ENCODE measurements at places on chromosomes 7 and 10.

DNA sequence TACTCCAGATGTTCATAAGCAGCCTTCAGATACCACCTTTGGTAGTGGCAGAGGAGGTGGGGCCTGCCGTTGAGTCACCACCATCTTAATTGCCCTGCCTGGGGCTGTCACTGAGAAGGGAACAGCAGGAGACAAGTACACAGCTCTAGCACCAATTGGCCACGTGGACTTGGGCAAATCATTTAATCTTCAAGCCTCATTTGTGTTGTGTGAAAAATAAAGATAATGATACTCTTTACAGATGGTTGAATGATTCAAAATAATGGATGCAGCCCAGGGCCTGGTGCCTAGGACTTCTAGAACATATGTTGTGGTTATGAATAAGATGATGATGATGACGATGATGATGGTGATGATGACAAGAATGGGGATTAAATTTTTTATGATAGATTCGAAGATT, 111.9 kb upstream of the ADAM12 start:
- DNase-seq: no peak

DNA sequence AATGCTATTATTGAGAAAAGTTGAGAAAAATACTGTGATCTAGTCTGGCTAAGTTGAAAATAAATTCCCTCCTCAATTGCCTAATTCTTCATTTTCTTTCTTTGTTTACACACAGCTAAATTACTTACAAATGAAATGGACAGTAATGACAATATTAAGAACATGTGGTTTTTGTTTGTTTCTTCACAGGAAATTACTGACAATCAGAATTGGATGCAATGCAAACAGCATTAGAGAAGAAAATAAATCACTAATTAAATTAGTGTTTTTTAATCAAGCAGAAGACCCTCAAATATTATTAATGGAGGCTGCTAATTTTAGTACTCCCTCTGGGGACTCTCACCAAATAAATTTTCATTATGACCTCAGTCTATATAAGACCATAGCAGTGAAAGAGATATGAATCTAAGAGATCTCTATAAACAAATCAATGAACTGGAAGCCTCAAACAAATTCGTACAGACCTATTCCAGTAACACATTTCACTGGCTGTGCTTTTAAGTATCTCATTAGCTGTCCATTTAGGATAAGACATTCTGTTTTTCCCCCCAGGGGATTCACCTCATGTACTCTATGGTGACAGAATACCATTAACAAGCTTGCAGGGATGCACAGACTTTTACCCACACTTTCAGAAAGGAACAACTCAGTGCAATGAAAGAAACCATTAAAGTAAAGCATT, 202.0 kb upstream of the DGKB start:
- no peak for DNase-seq

GRCh38 chr10:60985951-60986350, 42.0 kb upstream of the RHOBTB1 start:
- DNase-seq: no peak

GRCh38 chr10:48684792-48685623, at the start of gene WDFY4:
Gene WDFY4 (plus strand): TSS chr10:48684873. CDS start chr10:48709733, 24,860 bp downstream.
- DNase-seq: no peak

DNA sequence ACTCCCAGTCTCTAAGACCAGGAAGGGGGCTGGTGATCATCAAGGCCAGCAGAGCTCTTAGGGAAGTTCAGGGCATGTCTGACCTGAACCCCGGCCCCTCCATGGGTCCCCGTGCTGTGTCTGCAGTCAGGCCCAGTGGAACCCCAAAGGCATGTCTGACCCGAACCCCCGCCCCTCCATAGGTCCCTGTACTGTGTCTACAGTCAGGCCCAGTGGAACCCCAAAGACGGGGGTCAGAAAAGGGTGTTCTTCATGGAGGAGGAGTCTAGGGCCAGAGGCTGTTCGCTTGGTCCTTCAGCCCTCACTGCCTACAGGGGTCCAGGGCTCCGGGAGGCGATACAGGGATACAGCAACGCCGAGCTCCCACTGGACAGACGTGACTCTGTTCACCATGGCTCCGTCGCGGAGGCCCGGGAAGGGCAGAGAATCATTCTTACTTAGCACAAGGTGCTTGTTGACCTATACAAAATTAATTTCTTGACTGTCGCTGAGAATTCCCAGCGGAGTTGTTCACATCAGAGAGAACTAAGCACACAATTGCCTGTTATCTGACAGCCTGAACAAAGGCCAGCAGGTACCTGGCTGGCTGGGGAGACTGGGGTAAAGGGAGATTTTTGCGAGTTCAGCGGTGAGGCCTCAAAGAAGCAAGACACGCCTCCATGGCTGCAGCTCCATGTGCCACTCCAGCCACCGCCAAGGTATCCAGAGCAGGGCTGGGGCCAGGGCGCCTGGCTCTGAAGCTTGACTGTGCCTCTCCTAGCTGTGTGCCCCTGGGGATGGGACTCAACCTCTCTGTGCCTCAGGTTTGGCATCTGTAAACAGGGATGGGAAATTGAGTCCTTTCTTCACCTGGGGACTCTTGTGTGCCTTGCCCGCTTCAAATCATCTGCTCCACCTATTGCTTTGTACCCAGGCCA, 26.8 kb downstream of the EN2 start:
- DNase-seq: no peak

DNA sequence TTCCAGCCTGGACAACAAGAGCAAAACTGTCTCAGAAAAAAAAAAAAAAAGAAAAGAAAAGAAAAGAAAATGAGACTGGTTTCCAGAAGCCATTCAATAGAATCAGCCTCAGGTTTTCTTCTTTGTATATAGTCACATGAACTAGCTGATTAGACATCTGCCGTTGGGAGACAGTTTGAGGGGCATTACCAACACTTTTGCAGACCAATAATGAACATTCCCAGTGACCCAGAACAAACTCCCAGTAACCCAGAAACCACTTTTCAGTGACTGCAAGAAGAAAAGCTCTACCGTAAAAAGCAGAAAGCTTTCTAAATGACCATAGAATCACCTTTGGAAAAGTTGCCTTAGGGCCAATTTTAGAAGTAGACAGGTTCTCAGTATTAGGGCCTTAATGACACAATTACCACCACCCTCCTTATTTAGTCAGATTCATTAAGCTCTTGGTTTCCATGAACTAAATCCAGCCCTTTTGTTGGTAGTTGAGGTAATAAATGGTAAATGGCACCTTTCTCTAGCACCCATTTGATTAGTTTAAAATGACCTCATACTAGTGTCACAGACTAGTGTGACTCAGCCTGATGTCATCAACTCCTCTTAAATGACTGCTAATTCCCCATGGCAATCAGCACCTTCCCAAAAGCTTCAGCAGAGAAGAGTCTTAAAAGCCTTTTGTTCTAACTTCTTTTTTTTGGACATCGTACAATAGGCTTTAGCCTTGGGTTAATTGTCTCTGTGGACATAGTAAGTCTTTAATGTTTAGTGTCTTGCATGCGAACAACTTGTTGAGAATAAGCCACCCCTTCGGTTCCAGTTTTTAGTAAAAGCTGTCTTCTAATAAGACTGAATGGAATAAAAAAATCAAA, 33.6 kb upstream of the XRCC2 start:
- DNase-seq: no peak

DNA sequence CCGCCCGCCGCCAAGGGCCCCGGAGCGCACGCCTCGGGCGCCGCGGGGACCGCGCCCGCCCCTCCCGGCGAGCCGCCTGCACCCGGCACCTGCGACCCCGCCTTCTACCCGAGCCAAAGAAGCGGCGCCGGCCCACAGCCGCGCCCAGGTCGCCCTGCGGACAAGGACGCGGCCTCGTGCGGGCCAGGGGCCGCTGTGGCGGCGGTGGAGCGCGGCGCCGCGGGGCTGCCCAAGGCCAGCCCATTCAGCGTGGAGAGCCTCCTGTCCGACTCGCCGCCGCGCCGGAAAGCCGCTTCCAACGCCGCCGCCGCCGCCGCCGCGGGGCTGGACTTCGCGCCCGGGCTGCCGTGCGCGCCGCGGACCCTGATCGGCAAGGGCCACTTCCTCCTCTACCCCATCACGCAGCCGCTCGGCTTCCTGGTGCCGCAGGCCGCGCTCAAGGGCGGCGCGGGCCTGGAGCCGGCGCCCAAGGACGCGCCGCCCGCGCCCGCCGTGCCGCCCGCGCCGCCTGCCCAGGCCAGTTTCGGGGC, 3.5 kb downstream of the UNCX start:
- DNase-seq: no peak

DNA sequence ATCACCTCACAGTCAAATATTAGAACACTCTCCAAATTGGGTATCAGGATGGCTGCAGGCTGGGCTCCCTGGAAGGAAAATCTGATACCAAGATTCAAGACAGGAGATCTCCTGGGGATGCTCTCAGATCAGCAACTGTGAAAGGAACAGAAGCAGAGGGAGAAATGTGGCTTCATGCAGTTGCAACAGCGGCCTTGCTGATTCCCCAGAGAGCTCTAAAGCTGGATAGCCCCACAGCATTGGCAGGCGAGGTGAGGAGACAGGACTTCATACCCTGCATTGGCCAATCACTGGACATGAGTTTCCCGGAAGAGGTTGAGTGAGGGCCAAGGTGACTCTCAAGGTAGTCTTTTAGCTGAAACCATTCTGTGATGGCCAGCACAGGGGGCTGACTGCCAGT, 190.6 kb downstream of the PTPN20 start:
- DNase-seq: no peak

GRCh38 chr7:69334701-69335100, 263.6 kb upstream of the AUTS2 start:
- no peak for DNase-seq
